Mesendoderm (in vitro differentiated cells): ENCODE measurements at places on chromosomes 5 and 9.
A peak's percentile ranks its signal among the peaks of the same experiment; 100 is the strongest.

DNA sequence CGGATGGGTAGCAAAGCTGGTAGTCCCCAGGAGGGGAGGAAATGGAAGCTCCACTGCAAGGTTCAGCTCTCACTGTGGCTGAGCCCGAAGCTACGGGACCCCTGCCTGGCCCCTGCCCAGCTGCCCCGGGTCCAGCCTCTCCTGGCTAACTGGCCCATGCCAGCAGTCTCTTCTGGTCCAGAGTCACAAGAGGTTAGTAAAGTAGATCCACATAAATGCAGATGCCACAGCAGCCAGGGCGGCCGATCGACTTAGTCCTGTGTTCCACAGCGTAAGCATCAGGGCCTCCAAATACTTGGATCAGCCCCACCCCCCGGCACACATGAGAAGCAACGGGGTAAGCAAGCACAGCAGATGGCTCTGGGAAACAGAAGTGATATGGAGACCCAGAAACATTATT, 42.1 kb downstream of the MRPL36 start:
- no peak for DNase-seq

DNA sequence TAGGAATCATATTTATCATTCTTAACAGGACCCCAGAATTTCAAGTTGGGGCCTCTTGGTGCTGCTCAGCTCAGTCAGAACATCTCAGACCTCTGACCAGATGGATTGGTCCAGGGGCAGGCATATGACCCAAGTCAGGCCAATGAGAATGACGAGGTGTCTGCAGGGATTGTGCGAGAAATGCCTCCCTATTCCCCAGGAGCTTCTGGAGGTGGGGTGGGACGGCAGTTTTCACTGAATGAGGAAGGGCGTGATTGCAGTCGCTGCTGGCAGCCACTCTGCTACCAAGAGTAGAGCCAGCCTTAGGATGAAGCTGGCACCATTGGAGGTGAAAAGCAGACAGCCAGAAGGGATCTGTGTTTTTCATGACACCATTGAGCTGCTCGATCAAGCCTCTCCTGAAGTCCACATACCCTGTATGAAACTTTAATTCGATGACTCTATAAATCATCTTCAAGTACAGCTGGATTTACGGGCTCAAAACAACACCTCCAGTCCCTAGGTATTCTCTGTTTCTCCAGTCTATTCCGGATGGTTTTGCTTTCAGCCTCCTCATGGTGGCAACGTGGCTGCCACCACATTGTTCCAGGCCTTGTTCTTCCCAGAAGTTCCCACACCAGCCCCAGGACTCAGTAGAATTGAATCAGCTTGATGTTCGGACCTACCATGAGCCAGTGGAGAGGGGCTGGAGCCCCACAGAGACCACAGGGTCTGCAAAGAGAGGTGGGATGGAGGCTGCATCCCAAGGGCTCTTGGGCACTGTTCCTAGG, 70.2 kb upstream of the ADAMTS2 start:
- DNase-seq, result no peak

- peak; percentile 38 for DNase-seq
These were observed 87.6 kb downstream of the PIK3R1 start for GRCh38 chr5:68303038-68303738.

DNA sequence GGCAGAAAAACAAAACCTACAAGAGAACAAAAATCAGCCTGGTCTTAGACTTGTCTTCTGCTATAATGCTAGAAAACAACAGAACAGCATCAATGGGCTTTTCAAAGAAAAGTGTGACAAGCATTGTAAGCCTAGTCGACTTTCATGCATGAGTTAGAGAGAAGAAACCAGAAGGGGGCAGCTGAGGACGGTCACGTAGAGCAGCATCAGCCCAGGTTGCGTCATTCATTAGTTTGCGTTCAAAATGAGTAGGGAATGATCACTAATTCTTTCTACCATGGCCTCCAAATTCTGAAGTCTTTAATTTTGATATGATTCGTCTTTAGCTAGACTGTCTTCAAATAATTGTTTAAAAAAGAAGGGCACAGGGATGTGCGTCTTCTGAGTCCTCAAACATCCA, 4.7 kb upstream of the ISCA1 start:
- peak; percentile 91 for DNase-seq

- no peak for DNase-seq
These were observed 26.3 kb upstream of the FANCC start for GRCh38 chr9:95343725-95344287.

GRCh38 chr9:92500725-92501124, 18.4 kb upstream of the ASPN start:
- no peak for DNase-seq

- no peak for DNase-seq
These were observed 290.5 kb downstream of the BNC2 start for GRCh38 chr9:16579872-16580432.

DNA sequence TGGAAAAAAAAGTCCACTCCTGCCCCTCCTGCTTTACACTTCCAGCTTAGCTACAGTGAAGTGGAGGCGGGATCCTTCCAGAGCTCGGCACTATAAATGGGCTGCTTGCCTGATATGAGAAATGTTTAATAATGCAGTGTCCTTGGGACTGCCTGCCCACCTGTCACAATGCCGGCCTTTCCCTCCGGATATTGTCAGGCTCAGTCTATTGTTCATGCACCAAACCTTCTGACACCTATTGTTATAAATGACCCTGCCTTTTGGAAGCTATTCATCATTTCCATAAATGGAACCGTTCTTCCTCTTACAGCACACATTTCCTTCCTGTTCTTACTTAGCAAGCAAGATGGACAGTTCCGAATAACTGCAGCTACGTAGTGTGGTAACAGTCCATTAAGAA, 146.3 kb downstream of the DMAC1 start:
- DNase-seq, result no peak

DNA sequence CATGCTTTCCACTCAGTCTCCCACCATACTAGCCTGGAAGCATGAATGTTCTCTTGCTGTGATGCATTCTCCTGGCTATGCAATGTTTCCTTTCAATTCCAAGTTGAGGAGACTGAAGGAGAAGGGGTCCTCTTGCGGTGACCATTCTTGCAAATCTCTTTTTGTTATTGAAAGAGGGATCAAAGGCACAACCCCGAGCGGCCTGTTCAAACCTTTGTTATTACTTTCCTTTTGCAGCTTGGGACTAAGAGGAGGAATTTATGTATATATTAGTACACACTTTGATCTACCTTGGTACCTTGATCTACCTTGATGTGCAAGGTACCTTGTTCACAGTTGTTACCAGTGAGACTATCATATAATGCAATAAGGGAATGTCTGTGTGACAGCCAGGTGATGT, 147.3 kb downstream of the KCTD16 start:
- no peak for DNase-seq

DNA sequence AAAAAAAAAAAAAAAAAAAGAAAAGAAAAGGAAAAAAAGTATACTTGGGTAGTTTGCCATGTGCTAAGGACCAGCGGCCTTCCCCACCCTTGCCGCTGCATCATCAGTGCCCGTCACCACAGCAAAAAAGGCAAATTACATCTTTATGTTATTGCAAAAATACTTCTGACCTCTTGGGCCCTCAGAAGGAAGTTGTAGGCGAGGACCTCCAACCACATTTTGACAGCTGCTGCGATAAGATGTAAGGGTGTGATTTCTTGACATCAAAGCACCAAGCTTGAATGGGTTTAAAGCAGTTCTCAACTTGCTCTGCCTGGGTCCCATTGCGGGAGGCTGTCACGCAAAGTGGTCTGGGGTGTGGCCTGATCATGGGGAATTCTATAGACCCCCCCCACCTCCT, 39.2 kb downstream of the DMRT1 start:
- DNase-seq, result no peak

DNA sequence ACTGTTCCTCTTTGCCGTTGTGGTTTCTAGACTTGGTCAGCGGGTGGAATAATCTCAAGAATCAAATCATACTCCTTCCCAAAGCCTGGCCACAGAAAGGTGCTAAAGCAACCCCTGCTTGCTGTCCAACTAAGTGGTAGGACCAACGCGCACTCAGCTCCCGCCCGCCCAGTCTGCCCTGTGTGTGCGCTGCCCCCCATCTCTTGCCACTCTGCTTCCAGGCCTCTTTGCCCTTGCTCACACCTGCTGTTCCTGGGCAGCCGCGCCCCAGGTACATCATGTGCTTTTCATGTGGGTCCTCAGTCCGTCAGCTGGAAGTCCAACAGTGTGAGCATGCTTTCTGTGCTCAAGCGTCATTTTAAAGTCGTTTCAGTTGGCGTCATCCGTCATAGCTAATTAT, 65.5 kb downstream of the SYK start:
- DNase-seq, result no peak

DNA sequence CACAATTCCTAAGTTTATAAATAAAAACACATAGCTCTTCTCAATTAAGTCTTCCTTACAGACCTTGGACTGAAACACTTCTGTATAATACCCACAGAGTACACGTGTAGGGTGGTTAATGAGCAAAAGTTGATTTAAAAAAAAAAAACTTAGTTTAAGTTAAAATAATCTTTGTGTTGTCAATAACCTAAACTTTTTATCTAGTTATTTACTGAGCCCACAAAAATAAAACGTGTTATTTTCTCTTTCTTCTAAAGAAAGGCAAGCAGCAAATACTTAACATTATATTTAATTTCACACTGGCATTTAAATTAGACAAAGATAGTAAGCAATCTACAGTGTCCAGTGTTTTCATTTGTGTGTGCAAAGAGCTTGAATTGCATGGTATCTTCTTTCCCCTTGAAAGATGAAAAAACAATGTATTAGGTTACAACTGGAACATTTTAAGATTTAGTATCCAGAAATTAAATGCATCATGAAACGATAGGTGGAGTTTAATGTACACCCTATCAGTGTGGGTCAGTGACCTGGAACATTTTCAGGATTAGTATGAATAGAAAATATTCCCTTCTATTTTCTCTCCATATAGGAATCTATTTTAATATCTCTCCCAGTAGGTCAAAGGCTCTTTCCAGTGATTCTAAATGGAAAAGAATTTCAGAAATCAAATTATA, 1014.8 kb downstream of the NR2F1-AS1 start:
- DNase-seq, result no peak

DNA sequence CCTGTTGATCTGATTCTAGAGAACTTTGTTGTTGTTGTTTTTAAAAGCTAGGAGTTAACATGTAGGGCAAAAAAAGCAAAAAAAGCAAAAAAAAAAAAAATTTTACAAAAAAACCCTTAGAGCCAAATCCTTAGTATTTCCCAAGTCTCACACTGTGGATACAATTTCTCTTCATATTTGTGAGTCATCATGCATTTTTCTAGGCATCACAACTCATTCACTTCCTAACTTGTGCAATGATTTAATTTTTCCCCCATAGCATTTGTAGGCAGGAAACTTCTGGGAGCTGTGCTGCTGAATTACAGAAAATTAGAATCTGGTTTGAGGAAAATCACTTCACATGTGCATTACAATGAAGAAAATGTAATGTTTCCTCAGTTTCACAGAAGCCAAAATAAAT, 91.9 kb downstream of the MARCHF3 start:
- no peak for DNase-seq

DNA sequence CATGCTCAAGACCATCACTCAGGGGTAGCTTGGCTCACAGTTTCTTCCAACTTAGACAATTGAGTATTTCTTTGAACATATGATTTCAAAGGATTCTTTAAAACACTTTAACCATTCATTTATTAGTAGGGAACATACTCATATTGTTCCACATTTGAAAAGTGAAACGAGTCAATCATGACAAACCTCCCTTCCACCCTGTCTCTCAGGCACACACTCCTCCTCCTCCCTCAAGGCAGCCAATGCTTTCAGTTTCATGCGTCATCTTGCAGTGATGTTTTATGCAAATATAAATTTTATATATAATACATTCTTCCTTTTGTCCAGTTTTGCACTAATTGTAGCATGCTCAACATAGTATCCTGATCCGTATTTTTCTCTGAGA, 126.0 kb upstream of the BOD1 start:
- DNase-seq, result no peak

GRCh38 chr9:69122549-69123141, 51.4 kb upstream of the TJP2 start:
- peak; percentile 80 for DNase-seq

GRCh38 chr9:112861638-112862555, 28.8 kb downstream of the SLC46A2 start:
- DNase-seq, result no peak

GRCh38 chr9:133057006-133057405, 4.8 kb upstream of the CEL start:
- DNase-seq, result no peak

DNA sequence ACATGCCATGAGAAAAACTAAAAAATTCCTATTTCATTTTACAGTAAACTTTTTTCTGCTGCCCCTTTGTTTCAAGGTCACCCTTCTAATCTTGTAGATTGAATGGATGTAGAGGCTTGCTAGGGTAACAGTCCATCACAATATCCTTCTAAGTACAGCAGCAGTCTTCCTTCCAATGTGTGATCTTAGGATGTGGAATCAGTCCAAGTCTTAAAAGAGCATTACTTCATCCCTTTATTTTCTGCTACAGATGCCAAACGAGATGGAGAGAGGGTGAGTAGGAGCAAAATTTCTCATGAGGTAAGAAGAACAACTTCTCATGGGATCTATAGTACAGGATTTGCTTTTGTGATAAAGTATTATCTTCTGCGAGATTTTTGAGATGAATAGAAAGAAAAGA, 704 bp upstream of the IL33 start:
- no peak for DNase-seq

DNA sequence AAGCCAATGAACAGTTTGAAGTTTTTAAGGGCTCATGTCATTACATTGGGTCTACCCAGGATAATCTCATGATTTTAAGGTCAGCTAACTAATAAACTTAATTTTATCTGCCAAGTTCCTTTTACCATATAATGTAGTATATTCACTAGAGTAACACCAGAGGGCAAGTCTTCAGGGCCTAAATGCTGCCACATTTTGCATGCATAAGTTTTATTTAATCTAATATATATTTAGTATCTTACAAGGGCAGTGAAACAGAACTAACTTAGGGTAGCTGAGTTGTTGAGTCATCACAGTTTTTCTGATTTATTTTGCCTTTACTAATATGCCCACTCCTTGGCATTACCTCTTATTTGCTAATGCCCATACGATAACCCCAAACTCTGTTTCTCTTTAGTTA, 8.1 kb upstream of the APC start:
- DNase-seq, result no peak

GRCh38 chr5:151036556-151036955, 16.2 kb downstream of the GPX3 start:
- DNase-seq, result peak; percentile 31

DNA sequence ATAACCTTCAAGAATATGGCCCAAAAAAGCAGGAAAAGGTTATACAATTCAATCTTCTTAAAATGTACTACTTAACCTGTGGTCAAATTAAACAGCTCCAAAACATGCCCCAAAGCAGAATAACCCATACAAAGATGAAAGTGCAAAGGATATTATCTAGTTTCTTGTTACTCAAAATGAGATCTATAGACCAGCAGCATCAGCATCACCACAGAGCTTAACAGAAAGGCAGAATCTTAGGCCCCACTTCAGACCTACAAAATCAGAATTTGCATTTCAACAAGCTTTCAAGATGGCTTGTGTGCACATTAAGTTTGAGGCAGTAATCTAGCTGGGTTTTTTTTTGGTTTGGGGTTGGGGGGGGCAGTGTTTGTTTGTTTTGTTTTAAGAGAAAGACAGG, 54.0 kb downstream of the SCAI start:
- no peak for DNase-seq

- no peak for DNase-seq
These were observed 315.2 kb upstream of the PAPPA start for GRCh38 chr9:115838417-115838816.

- DNase-seq, result no peak
These were observed 45.4 kb upstream of the CAST start for GRCh38 chr5:96616801-96617200.

- DNase-seq, result no peak
These were observed 253.0 kb downstream of the ICE1 start for GRCh38 chr5:5675511-5675910.
